ENCODE measurements at places on chromosomes 13 and 19.
A peak's percentile ranks its signal among the peaks of the same experiment; 100 is the strongest.

GRCh38 chr19:50238043-50238442 lies 34.6 kb downstream of the MYH14 start:
- DNase-seq = no peak

DNA sequence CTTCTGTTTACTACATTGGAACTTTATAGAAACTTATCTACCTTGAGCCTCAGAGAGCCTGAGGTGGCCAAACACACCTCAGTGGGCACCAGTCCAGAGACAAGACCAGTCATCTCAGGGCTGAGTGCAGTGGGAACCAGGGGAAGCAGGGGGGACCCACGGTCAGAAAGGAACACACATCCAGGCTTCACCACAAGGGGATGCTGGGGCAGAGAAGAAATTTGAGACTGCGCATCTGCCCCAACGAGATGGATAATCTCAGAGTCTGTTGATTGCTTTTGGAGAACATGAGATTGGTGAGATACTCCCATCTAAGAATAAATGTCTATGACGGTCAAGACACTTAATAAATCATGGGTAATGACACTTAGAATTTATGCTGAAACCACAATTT lies 98.7 kb downstream of the DOCK9 start:
- no peak for DNase-seq

GRCh38 chr19:10259162-10259905 lies 7.3 kb downstream of the MRPL4 start:
- DNase-seq = peak; percentile 94

- DNase-seq = no peak
These were observed 135.6 kb upstream of the ZNF536 start for GRCh38 chr19:30236587-30236986.

GRCh38 chr19:47109541-47110375 lies 3.8 kb downstream of the ZC3H4 start:
- peak; percentile 56 for DNase-seq

DNA sequence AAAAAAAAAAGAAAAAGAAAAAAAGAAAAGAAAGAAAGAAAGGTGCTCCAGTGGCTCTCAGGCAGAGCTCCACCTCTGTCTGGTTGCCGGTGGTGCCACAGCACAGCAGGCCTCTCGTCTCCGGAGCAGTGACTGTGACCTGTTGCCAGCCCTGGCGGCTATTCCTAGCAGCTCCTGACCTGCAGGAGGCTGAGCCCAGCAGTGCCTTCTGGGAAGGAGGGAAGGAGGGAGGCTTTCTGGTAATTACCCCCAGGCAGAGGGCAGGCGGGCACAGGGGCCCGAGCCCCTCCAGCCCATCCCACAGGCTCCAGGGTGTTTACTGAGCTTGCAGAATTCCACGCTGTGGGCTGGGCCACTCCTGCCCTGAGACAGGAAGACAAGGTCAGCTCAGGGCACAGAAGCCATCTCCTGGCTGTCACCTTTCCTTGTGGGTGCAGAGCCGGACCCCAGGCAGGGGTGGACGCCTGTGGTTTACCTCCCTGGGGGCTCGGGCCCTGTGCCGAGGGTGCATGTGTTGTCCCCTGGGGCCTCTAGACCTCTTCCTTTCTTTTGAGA lies 77.9 kb downstream of the GNG7 start:
- no peak for DNase-seq

DNA sequence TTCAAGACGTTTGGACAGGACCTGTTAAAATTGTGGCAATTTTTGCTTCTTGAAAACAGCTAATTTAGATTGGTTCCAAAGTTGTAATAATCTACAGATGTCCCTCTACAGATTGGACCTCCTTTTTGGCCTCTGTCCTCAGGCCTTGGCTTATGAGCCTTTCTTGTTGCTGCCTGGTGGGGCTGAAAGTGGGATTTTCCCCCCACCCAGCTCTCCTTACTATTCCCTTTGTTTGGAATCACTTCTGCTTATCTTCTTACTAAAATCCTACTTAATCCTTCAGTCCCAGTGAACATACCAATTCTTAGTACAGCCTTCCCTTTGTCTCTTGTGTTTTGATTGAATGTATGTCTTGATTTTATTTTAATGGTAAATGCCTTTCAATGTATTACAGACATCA lies 63.5 kb upstream of the TEX29 start:
- DNase-seq = no peak

GRCh38 chr19:11377237-11377636 lies 2.8 kb downstream of the SWSAP1 start:
- peak; percentile 14 for DNase-seq

DNA sequence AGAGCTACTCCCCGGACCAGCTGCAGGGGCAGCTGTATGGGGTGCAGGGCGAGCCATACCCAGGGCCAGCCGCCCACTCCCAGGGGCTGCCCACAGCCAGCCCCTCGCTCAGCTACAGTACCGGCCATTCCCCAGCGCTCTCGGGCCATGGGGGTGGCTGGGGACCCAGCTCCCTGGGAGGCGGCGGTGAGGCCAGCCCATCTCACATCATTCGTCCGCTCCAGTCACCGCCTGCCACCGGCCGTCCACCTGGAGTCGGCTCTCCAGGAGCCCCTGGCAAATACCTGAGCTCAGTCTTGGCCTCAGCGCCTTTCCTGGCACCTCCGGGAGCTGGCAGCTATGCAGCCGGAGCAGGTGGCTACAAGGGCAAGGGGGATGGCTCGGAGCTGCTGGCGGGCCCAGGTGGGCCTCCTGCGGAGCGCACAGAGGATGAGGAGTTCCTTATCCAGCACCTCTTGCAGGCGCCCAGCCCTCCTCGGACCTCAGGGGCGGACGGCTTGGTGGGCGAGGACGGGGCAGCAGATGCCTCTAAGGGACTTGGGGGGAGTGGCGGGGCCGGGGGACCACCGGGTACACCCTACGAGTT lies 4.9 kb downstream of the PRR12 start:
- no peak for DNase-seq

GRCh38 chr13:65091031-65091430 lies 2139.1 kb downstream of the PCDH9 start:
- DNase-seq = no peak

DNA sequence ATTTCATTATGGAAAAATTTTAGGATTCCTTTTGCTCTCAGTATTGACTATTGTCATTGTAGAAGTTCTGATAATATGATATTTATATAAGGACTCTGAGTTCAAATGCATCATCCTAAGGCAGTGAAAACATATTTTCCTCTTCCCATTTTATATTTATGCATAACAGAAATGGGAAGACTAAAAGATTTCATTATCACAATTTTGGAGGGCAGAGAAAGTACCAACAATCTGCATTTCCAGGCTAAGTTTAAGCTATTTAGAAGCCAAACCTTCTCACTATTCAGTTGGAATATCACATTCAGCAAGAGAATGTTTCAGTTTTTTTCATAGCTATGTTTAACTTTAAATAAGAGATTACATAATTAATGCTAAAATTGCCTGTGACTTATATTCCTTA lies 558.5 kb upstream of the GPC6 start:
- no peak for DNase-seq

DNA sequence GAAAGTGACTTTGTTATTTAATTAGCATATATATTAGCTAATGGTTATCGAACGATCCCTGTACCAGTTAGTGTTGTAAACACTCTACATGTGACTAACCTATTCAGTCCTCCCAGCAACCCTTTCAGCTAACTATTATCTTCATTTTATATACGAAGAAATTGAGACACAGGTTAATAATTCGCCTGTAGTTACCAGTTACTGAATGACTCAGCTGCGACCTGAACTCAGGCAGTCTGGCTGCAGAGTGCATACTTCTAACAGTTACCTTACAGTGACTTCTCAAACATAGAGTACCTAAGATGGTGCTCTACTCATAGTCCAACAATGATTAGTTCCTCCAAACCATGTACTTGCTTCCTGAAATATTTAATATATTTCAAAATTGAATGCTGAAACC lies 117.7 kb downstream of the FNDC3A start:
- no peak for DNase-seq

DNA sequence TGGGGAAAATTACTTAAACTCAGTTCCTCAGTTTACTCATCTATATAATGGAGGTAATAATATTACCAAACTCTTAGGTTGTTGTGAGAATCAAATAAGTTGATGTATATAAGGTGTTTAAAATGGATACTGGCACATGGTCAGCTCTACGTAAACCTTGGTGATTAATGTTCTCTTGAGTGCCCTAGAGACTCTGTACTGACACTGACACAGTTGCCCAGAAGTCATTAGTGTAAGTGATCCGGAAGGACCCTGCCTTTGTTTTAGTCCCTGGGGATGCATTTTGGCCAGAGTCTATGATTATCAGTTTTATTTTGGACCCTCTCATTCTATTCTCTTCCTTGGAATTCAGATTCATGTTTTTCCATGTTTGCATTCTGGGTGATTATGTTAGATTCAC lies 31.9 kb downstream of the CHST8 start:
- DNase-seq = no peak

DNA sequence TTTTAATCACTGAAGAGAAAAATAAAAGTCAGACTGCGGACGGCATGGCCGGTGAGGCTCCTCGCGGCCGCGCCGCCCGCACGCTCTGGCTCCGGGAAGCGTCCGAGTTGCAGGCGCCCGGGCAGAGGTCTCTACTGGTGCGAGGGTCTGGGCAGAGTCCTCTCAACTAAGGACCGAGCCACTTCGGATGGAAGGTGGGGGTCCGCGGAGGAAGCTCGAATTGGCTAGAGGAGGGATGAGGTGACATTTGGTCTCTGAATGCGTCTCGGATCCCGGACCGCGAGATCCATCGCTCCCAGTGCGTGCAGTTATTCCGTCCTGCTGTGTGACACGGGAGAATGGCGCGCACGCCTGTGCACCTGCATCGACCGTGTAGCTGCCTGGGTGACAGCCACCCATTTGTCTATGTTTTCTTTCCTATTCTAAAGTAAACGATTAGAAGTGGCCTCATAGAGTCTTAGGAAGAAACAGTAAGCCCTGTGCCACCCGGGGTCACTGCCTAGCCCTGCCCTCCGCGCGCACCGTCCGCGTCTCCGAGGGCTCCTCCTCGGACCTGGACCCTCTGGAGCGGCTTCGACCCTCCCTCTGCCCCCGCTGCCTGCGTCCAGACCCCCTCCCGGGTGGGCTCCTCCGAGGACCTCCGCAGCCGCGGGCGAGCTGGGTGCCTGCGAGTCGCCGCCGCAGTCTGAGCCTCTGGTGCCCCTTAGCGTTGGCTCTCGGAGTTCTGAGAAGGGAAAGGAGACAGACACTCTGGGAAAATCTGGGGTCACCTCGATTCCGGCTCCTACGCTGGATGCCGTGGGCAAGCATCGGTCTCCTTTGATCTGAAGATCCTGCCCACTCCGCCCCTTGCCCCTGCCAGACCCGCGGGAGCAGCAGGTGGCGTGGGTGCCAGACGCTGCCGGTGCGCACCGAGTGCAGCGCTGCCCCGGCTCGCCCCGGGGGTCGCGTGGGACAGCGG lies 347.4 kb downstream of the LIG4 start:
- DNase-seq = peak; percentile 8

GRCh38 chr19:1122972-1123363 lies 19.2 kb downstream of the GPX4 start:
- peak; percentile 75 for DNase-seq

DNA sequence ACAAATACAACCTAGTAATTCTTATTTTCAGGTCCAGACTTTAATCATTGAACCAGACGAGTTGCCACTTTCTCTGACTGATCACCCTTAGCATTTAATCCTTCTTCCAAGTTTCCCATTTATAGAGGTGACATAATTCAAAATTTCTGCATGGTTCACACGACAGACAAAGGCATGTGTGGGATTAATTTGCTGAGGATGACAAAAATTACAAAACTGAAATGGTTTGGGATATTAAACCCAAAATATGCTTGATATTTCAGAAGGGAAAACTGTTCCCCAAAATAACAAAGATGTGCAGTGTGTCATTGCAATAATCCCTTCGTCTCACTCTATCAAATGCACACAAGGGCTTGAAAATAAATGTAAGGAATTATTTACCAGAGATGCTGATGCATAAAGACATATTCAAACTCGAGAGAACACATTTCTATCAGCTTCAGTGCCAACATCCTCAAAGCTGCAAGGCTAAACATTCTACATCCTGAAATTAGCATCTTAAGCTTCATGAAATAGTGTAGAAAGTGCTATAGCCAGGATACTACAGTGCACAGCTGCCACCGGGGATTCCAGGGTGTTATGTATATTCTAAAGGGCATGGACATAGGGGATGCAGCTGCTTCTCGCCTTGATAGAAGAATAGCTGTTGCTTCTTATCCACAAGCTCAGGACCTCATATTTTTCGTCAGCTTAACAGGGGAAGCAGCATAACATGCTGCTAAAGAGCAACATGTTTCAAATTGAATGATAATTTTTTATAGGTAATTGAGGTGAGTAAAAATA lies 198.7 kb upstream of the SLITRK1 start:
- no peak for DNase-seq

DNA sequence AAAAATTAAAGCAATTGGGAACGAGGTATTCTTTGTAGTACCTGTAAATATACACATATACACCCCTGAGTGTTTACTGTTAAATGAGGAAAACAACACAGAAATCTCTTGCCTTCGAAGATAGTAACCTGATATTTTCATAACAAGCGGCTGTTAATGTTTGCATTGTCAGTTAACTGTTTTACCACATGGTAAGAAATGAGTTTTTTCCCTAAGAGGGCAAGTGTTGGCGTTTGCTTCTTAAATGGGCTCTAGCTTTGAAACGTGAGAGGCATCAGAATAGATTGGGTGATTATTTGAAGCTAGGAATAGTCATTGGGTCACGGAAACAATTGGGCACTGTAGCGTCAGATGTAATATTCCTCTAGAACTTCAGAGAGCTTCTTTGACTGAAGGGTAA lies 22.0 kb upstream of the UPF3A start:
- DNase-seq = no peak

- DNase-seq = peak; percentile 20
These were observed 25.1 kb downstream of the SIPA1L3 start for GRCh38 chr19:37931881-37932655.

DNA sequence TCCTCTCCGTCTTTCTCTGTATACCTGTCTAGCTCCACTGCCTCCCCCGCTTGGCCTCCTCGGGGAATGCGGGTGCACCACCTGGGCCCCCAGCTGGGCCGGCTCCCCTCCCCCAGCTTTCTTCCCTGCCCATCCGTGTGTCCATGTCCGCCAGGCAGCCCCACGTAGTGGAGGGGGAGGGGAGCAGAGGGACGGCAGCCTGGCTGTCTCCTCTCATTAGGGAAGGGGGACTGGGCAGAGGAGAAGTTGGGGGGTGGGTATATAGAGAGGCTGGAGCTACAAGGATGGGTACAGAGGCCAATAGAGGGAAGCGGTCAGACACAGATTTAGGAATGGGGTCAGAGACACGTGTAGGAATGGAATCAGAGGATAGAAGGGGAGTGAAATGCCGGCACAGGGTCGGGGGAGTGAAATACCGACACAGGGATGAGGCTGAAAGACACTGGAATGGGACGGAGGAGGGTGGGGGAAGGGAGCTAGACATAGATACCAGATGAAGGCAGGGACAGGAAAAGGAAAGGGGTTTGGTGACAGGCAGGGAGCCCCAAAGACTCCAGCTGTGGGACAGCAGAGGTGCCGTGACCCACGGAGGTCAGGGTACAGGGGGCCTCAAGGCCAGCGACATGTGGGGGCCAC lies 2.8 kb downstream of the NECTIN2 start:
- DNase-seq = no peak

GRCh38 chr13:44276061-44276460 lies 97.6 kb upstream of the SERP2 start:
- no peak for DNase-seq

Measured in activated naive CD8-positive, alpha-beta T cell treated with anti-CD3 and anti-CD28 coated beads, Interleukin-2, amount 50 U/mL, for 24 hours (primary cell).